T47D (cell line): ENCODE measurements at places on chromosomes 13 and 19.

GRCh38 chr19:41248895-41249294 is 15.3 kb upstream of the HNRNPUL1 start:
- DNase-seq = no peak

- DNase-seq = no peak
Measured at GRCh38 chr19:4693471-4694121, 23.5 kb upstream of the MYDGF start.

GRCh38 chr13:83634601-83635000 is 247.7 kb downstream of the SLITRK1 start:
- DNase-seq = no peak

DNA sequence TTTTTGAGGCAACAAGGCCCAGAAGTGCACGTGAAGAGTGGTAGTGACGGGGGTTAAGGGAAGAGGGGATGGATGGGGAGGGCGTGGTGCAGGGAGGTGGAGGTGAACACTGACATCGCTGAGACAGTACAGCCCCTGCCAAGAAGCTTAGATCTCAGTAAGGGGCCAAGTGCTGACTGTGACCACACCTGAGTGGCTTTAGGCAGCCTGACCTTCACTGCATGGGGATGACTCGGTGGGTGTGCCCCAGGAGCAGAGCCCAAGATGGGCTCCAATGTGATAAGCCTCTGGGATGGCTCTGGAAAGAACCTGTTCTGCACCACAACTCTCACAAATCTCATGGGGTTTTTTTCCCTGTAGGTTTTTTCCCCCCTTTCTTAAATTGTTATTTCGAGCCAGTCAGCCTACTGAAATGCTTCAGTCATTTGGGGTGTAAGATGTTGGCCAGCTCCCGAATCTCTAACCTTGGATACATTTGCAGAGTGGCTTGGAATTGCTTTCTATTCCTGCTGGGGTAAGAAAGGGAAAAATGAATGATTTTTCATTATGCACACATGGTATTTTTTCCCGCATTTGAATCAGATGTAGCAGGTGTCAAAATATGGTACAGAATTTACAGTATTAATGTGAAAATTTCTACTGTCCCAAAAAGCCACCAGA is 165.0 kb downstream of the TM9SF2 start:
- no peak for DNase-seq

DNA sequence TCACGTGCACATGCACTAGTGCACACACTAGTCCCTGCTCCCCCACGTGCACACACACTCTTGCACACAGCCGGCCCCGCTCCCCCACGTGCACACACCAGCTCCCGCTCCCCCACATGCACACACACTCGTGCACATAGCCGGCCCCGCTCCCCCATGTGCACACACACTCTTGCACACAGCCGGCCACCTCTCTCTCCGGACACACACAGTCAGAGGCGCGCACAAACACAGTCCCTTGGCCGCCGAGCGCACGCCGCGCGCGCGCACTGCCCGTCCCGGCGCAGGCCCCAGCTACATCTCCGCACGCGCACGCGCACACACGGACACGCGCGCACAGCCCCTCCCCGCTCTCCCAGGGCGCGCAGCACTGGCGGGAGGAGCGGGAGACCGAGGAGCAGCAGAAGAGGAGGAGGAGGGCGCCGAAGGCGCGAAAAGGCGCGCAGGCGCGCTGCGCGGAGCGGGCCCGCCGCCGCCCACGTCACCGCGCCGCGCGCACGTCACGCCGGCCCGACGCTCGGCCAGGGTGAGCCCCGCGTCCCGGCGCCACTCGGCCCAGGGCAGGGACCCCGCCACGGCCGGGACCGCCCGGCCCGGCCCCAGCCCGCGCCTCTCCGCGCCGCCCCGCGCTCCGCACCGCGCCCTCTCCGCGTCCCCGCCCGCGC is at the start of gene TFDP1:
Gene TFDP1 (plus strand): TSS at position 549 of the 665 bp plus-strand sequence. CDS start 1,085 bp downstream, outside the sequence.
- DNase-seq = peak; percentile 96

DNA sequence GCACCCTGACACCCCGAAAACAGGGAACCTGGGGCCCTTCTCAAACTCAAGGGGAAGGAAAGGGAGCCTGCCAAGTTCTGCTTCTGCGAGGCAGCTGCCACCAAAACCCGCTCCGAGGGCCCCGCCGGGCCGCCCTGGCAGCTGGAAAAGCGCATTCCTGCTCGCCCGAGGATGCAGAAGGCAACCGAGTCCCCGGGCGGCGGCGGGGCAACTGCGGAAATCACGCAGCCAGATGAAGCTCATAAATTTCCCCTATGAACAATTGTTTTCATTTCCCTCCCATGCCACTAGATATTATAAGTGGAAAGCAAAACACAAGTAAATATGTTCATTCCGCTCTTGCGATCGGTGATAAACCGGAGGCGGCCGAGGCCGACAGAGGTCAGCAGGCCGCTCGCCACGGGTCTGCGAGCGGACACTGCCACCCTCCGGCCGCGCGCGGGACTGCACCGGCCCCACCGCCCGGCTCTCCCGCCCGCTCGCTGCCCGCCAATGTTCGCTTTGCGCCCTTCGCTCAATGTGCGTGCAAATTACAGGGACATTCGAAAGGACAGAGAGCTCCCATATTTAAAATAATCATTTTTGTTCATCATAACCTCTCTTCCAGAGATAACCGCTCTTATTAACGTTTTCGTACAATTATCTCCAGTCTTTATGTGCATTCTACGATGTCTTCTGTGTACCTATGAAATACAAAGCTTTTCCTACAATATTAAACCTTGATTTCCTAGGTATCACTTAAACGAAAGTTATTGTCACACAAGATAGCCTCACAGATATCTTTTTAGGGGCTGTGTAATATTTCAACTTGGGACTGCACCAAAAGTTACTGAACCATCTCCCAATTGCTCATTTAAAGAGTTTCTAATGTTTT is 120.8 kb upstream of the ZNF507 start:
- peak; percentile 44 for DNase-seq

GRCh38 chr19:51660975-51661600 is 14.5 kb upstream of the SIGLEC14 start:
- peak; percentile 6 for DNase-seq

- no peak for DNase-seq
Measured at GRCh38 chr13:36907821-36908220, 12.2 kb downstream of the SMAD9 start.

DNA sequence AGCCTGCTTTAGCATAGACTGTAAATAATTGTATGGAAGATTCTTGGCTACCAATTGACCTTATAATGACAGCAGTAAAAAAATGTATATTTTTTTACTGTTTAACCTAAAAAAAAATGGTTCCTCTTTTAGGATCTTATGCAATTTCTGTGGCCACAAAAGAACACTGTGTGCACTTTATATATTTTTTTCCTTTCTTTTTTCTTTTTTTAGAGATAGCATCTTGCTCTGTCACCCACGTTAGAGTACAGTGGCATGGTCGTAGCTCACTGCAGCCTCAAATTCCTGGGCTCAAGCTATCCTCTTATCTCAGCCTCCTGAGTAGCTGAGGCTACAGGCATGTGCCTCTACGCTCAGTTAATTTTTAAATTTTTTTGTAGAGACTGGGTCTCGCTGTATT is 6.1 kb downstream of the FLT3 start:
- no peak for DNase-seq

DNA sequence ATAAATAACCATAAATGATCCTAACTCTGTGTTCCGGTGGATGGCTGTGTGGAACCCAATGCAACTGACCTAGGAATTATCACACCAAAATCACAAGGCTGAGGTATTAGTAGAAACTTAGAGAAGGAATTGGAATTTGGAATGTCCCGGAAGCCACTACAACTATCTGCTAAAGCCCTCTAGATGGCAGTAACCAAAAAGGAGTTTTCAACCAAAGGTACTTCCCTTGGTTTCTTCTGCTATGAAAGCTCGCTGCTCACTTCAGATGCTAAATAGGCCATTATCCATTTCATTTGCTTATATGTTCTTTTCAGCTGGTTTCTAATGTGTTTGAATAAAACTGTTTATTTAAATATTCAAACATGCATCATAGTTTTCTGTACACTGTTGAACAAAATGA is 1589.1 kb upstream of the SPRY2 start:
- peak; percentile 3 for DNase-seq

DNA sequence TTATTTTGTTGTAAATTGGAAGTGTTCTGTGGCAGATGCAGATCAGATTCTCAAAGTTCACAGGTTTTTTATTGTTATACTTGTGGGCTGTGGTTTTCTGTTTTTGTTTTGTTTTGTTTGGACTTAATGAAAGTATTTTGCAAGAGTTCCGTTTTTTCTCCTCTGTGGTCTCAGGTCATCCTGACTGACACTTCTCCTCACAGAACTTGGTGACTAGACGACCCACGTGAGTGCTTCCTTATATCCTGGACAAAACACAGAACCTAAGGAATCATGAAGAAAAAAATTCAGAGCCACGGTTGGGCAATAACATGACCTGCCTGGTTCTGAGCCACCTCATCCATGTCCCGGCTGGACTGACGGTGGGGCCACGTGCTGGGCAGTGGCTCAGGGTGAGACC is 2.5 kb upstream of the RFPL4AL1 start:
- DNase-seq = no peak

DNA sequence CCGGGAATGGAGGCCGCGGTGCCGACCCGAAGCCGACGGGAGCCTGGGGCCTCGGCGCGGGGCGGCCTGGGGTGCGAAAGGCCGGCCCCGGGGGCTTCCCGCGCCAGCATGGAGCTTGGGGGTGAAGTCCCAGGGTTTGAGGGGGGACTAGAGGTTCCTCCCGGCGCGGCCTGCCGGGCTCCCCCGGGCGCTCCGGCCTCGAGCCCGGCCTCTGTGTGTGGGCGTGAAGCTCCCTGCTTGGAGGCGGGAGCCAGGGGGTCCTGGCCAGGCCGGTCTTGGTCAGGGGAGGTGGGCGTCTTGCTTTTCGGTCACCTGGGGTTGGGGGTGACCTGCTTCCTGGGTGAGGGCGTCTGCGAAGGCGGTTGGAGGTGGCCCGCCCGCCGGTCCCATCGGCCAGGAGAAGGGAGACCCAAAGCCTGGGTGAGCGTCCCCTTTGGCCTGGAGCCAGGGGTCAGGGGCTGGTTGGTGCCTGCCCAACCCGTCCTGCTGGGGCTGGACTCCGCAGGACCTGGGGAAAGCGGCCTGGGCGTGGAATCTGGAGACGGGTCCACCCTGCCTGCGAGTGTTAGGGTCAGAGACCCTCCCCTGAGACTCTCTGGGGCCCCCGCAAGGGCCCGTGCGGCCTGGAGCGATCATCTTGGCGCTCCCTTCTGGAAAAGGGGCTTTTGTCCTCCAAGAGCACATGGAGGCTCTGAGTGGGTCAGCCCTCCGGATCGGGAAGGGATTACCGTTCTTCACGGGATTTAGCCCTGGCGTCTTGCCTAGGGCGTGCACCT is 535 bp downstream of the BSG start:
- peak; percentile 56 for DNase-seq

GRCh38 chr19:17114414-17114831 is 38.8 kb downstream of the MYO9B start:
- no peak for DNase-seq

GRCh38 chr19:14305706-14306105 is 75.5 kb upstream of the ADGRE5 start:
- no peak for DNase-seq

- DNase-seq = peak; percentile 81
Measured at GRCh38 chr19:5805462-5806132, 730 bp downstream of the NRTN start.

DNA sequence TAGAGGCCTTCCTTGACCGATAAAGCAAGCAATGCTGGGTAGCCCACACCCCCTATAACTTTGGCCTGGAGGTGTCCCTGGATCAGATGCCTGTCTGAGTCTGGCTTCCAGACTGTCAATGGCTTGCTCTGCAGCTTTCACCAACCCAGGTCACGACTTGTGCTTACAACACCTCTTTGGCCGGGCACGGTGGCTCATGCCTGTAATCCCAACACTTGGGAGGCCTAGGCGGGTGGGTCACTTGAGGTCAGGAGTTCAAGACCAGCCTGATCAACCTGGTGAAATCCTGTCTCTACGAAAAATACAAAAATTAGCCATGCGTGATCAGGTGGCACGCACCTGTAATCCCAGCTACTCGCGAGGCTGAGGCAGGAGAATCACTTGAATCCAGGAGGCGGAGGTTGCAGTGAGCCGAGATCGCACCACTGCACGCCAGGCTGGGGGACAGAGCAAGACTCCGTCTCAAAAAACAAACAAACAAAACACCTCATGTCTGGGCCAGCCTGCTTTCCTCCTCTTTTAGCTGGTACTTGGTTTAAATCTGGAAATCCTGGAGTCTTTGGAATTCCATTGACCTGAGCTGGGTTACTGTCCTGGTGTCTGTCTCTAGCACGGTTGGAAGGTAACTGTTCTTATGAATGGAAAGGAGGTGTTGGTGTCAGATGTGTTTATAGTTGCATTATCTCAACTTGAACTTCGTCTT is 10.3 kb upstream of the GARRE1 start:
- DNase-seq = no peak

DNA sequence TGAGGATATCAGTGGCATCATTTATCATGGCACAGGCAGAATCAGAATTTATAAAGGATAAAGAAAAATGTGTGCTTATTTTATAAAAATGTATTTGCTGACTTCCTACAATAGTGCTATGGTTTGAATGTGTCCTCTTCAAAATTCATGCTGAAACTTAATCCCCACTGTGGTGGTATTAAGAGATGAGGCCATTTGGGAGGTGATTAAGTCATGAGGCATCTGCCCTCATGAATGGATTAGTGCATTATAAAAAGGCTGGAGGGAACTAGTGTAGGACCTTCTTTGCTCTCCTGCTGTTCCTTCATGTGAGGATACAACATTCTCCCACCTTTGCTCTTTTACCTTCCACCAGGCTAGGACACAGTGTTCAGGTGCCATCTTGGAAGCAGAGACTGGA is 212.8 kb downstream of the RFC3 start:
- DNase-seq = no peak

GRCh38 chr19:11535792-11536595 is 2.7 kb upstream of the CNN1 start:
- peak; percentile 89 for DNase-seq

DNA sequence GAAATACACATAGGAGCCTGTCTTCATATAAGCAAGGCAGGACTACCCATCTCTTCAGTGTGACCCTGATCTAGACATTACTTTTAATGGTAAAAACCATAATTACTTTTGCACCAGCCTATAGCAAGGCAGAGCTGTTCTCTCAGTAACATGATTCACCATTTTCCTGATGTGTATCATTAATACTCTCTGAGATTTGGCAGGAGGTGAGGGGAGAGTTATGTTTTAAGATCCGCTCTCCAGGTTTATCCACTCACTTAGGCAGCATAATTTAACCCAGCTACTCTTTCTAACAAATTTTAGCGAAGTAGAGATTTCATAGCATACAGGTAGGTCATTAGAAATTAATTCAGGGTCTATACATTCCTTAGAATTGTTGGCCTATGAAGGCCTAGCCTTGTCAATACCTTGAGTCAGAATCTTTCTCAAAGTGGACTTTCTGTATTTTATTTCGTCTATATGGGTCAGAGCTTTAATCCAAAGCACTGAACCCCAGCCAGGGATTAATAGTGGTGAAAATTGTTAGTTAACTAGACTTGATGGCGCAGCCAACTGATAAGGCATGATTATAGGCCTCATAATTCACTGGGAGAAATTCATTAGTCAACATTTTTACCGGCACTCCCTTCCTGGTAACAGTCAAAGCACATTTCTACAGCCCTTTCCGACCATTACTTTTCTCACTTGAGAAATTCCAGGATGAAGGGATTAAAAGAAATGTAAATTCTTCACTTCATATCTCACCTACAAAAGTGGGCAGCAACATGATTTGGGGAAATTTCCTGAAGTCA is 955.1 kb downstream of the DIAPH3 start:
- no peak for DNase-seq
